AG09309 (cell line): ENCODE measurements at places on chromosomes 6 and 20.
A peak's percentile ranks its signal among the peaks of the same experiment; 100 is the strongest.

DNA sequence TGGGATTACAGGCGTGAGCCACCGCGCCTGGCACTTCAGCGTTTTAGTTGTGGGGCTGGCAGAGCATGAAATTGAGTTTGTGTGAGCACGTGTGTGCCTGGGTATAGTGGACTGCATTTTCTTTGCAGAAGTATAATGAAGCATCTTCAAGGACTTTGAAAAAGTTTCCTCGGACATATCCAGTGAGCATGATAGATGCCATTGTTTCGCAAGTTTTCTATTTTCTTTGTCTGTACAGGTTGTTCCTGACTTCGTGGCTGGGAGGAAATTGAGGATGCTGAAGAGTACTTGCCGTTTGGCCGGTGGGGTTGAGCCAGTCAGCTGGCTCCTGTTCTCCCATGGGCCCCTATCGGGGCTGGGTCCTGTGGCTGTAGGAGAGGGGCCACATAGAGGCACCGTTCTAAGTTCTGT, 55.9 kb downstream of the RREB1 start:
- DNase-seq, result no peak

DNA sequence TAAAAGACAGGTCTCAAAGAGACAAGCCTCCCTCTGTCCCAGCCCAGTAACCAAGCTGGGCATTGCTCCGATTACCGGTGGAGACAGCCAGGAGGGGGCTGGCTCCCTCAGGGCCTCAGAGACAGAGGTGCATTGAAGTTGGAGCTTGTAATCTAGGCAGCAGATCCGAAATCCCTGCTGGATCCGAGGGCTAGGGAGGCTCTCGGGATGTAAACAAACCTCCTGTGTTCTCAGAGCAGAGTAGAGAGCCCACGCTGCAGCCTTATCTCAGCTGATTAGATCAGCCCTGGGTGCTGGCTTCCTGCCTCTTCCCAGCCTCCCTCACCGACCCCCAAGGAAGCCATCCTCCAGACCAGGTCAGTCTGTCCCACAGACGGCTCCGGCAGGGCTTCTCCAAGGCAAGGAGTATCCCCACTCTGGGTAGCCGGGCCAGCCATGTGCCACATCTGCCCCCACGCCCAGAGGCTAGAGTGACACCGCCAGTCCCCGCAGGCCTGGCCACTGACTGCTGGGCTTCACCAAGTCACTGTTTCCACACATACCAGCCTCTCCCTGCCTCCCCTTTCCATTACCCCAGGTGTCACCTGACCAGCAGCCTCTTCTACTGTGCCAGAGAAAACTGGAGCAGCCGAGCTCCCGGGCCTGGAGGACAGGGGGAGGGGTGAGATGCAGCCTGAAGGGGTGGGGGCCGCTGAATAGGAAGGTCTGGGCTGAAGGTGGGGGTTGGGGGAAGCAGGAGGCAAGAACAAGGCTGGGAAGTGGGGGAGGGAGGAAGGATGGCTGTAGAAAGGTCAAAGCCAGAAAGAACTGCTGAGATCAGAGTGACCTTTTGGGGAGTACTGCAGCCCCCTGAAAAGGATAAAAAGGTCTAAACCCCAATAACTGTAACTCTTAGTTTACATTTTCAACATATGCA, 6.0 kb downstream of the SDC4 start:
- no peak for DNase-seq

- no peak for DNase-seq
Observed at GRCh38 chr20:63706027-63706695, 1.6 kb downstream of the ARFRP1 start.

DNA sequence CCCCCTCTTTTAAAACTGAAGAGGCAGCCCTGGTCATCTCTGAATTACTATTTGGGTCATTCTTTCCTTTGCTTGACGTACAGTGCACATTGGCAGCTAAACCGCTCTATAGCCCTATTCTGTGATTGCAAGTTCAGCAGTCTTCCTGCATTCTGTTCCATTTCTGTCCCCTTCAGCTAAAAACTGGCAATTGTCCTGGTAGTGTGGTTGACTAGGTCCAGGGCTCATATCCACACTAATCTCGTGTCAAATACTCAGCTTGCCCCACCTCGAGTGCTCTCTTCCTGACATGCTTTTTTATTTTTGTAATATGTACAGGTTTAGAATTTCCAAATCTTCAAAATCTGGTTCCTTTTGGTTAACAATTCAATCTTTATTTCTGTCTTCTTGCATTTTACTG, 282.1 kb downstream of the THBS2 start:
- DNase-seq, result no peak

- DNase-seq, result no peak
Observed at GRCh38 chr20:18740726-18741125, 72.9 kb upstream of the SCP2D1 start.

DNA sequence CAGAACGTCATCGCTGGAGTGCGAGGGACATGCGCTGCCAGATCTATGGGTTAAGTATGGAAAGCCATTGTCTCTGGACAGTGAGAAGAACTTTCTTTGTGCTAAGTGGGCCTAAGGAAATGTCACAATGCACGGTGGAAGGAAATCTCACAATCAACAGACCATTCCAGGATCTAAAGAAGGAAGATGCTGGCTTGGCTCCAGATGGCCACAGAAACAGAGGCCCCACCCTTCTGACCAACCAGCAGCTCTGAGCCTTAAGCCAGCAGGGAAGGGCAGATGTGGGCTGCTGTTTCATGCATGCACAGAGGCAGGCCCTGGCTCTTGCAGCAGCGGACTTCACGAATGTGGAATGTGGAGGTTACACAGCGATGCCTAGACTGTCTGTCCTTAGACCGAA, 156.3 kb downstream of the SOBP start:
- DNase-seq, result no peak

- no peak for DNase-seq
Observed at GRCh38 chr6:51554029-51554428, 533.4 kb downstream of the PKHD1 start.

DNA sequence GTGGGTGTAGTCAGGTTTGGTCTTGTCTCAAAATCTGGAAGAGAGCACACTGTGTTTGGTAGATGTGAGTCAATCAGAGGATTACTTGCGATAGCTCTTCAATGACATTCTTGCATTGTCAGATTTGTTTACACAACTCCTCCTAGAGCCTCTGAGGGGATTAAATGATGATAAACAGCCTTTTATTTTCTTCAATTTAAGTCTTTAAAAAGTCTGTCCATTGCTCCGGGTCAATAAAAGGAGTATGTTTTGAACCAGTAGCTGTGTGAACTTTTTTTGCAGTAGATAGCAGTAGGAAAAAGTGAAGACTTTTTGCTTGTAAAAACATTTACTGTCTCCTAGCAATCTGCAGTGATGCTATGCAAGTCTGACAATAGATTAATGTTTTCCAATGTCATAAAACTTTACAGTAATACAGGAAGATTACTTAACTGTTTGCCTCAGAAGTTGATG, 49.9 kb downstream of the GJA1 start:
- peak; percentile 63 for DNase-seq

DNA sequence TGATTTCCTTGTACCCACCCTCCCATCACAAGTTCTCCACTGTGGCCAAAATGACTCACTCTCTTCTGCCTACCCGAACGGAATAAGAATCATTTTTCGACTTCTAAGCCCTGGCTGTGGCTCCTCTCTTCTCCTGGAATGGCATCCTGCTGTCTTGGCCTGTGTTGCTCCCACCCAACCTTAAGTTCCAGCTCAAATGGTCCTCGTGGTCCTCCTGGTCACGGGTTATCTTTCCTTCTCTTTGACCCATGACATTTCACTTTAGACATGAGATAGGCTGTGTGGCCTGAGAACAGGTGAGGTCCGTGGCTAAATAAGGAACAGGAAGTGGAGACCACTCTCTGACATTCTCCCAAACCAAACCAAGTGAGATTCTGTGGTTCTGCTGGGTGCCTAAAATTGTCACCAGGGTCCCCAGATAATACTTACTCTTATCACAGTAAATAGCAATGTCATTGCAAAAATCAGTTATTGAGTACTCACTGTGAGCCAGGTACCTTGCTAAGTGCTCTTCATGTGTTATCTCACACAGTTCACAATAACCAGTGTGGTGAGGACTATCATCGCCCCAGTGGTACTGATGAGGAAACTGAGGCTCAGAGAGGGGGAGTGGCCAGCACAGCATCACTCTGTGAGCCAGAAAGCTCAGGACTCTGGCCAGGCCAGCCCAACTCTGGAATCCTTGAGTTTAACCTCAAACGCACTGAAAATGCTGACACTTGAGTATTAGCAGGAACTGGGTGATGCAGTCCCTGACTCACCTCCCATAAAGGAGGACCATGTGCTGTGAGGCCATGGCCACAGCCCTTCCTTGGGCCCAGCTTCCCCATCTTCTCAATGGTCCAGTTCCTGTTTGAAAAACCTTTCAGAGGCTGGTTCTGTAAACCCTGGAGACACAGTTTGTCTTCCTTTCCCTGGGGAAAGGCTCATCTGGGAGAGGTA, 74.8 kb upstream of the SIRPA start:
- DNase-seq, result no peak

DNA sequence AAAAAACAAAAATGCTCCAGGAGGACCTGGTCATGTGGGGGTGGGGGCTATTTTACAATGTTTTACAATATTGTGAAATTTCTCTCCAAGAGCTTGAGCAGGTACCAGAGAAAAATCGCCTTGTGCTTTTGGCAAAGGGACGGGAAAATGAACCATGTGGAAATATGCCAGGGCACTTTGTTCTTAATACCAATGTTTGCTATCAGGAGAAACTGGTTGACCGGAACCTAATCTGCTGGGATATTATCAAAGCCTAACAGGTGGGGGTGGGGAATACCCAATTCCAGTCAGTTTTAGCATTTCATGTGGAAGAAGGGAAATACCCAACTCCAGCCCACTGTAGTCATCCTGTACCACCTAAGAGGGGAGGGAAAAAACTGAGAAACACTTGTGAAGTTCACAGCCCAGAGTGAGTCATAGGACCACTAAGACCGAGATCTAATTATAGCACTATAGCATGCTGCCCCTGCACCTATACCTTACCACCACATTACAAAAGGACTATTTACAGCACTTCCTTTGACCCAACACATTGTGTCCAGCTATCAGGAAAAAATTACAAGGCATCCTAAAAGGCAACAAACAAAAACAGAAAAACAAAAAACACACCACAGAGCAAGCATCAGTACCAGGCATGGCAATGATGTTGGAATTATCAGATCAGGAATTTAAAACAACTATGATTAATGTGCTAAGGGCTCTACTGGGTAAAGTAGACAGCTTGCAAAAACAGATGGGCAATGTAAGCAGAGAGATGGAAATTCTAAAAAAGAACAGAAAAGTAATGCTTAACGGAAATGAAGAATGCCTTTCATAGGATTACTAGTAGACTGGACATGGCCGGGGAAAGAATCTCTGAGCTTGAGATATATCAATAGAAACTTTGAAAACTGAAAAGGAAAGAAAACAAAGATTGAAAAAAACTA, 84.1 kb upstream of the POPDC3 start:
- DNase-seq, result no peak

DNA sequence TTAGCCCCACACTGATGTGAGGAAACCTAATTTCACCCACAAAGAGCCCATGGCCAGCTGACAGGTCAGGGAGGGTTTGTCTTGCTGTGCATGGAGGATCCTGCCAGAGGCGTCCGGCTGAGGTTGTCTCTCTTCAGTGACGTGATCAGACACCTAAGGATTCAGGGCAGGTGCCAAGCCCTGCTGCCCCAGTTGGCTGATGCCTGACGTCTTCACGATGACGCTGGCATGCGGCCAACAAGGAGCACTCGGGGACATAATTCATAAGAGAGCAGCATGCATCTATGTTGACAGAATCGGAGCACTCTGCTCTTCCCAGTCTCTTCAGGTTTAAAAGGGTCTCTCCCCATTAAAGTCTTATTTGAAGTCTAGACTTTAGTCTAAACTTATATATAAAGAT, 47.8 kb downstream of the PSMB1 start:
- DNase-seq, result no peak

DNA sequence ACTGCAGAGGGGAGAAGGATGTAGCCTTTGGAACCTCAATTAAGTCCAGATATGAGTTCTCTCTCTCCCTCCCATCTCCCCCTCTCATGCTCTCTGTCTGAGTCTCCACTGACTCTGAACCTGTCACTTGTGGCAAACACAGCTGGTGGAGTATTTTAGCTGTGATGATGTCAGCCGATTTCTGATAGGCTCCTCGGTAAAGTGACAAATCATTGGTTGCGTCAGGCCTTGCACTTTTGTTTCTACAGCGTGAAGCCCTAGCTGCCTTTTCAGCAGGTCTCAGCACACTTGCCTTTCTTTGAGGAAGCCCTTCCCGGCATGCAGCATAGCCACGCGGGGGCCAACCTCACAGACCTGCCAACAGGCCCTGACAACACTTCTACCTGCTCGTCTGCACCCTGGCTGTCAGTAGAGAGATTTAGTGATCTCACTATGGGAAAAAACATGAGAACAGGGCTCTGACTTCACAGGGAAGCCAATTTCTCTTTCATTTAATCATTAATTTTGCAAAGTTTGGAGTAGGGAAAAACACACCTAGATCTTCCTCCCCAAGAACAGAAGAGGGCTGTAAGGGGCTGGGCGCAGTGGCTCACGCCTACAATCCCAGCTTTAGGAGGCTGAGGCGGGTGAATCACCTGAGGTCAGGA, 84.4 kb downstream of the GMPR start:
- no peak for DNase-seq

DNA sequence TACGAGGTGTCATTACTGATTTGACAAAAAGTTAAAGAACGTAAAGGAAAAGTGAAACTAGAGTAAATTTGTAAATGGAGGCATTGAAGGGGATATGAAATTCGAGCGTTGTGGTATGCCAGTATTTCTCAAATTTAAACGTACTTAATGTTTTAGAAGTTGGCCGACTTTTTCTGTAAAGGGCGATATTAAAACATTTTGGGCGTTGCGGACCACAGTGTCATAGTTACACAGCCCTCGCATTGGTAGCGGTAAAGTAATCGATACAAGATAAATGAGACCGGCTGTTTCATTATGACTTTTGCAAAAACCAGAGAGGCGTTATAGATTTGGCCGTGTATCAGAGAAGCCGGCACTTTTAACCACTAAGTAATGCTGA, 39.6 kb downstream of the OR2B2 start:
- DNase-seq, result no peak

- no peak for DNase-seq
Observed at GRCh38 chr6:150157081-150157480, 14.2 kb downstream of the PPP1R14C start.

DNA sequence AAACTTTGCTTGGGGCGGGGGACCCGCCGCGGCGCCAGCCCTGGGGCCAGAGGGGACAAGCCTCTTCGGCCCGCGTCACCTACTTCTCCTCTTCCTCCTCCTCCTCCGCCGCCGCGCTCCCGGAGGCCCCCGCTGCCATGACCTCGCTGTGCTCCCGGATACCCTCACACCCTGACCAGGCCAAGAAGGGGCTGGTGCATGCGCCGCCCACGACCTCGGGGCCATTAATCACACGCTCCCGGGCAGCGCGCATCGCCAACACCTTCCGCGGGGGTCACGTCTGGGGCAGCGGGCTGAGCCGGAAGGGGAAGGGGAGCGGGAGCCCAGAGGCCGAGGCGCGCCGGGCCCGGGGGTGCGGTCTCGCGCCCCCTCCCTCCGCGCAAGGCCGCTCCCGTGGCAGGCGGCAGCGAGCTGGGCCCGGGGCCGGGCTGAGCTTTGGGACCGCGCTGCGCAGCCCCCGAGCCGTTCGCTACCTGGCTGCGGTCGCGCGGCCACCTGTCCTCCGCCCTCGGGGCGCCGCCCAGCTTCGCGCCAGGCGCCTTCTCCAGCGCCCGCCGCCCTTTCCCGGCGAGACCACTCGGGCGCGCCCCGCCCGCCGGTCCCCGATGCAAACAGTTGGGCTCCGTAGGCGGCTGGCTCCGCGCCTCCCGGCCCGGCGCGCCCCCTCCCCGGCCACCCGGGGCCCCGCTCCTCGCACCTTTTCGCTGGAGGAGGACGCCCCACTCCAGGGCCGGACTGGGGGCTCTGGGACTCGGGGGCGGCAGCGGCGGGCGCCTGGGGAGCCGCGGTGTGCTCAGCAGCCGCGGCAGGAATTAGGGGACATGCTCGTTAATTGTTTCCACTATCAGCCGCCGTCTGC, 575 bp upstream of the CNR1 start:
- DNase-seq, result no peak

- no peak for DNase-seq
Observed at GRCh38 chr20:4234128-4234527, 218.8 kb upstream of the RNF24 start.
